ENCODE measurements at places on chromosomes 3 and 15. TPM values are rescaled to one million over a fixed set of nuclear protein-coding genes. Genes with fewer than 3 reads are reported as not detected.

GRCh38 chr3:55094676-55095075, 166.8 kb upstream of the LRTM1 start:
- DNase-seq = no peak

DNA sequence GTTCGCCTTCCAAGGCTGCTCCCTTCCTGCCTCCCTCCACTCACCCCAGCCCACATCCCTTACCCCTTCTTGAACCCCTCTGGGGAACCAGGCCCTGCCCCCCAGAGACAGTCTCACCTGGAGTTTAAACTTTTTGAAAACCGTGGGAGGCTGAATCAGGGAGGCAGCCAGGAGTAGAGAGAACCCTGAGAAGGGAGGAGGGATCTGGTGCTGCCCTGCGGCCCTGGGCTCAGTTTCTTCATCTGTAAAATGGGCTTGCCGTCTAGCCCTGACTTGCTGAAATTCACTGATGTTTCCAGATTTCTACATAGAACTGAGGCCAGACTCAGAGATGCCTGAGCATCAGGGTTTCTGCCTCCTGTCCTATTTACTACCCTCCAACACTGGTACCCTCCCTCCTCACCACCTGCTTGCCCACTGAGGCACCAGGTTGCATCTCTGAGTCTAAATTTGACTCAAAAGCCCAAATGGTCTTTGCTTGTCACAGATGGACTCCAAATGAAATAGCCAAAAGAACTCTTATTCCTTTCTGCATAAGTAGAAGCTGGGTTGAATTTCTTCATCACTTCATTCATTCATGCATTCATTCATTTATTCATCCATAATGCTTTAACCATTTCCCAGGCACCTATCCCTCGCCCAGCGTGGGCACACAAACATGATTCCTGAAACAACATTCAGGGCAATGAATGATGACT, 11.9 kb upstream of the STRA6 start:
- no peak for DNase-seq

DNA sequence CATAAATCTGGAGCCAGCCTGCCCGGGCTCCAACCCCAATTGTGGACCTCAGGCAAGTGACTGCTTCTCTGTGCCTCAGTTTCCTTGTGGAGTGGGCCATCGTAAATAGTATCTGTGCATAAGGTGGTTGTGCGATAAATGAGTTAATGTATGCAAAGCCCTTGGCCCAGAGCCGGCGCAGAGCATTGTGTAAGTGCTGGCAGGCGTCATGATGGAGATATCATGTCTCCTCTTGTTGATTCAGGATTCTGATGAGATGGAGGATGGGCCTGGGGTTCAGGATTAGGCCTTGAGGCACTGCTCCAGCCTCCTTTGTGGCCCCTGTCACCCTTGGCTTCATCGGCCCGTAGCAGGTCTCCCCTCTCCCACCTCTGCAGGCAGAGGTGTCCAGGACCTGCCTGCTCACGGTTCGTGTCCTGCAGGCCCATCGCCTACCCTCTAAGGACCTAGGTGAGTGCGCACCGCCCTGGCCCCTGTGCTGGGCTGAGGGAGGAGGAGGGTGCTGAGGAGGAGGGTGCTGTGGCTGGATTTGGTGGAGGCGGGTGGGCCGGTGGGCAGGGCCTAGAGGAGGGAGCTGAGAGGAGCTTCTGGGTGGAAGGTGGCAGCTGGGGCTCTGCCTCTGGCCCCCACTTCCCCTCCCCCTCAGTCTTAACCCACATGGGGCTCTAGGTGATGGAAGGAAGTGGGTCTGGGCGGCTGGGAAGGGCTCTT, 1.3 kb downstream of the PLA2G4B start:
- no peak for DNase-seq

Gene LIPH
- 0.42 TPM for total RNA-seq

Gene RBPMS2
- total RNA-seq = 380 TPM
